NCI-H2227 treated with DMSO at 0.1 percent for 48 hours (cell line): ENCODE measurements at places on chromosomes 2 and 18.

DNA sequence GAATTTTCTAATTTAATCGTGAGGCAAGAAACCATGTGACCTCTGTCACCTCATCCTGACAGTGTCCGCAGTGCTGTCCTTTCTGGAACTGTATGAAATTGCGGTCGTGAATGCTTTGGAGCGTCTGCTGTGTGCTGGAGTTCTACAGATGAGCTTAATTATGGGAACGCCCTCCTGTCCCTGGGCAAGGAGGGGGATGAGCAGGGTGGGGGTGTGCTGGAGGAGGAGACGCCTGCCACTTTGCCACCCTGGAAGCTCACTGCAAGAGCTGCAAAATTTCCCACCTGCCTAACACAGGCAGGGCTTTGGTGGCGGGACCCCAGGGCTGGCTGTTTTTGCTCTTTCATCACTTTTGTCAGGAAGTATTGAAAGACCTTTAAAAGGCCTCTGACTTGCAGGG lies 6.5 kb downstream of the LPIN1 start:
- peak; percentile 52 for DNase-seq

- no peak for DNase-seq
Measured at GRCh38 chr2:187920511-187920910, 366.3 kb upstream of the TFPI start.

DNA sequence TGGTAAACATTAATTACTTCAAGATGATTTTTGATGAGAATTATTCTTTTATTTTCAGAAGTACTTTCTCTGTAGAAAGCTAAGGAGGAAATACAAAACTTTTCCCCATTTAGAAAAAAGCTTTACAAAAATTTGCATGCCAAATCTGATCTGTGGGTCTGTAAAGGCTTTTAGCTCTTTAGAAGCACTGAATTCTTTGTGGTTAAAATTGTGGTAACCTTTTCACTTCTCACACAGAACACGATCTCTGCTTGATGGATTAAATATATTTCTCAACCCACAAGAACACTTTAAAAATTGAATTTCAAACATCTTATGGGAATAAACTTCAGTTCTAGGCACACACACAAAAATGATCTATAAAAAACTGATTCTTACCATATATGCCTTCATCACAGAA lies 63.7 kb downstream of the VIL1 start:
- DNase-seq: no peak

DNA sequence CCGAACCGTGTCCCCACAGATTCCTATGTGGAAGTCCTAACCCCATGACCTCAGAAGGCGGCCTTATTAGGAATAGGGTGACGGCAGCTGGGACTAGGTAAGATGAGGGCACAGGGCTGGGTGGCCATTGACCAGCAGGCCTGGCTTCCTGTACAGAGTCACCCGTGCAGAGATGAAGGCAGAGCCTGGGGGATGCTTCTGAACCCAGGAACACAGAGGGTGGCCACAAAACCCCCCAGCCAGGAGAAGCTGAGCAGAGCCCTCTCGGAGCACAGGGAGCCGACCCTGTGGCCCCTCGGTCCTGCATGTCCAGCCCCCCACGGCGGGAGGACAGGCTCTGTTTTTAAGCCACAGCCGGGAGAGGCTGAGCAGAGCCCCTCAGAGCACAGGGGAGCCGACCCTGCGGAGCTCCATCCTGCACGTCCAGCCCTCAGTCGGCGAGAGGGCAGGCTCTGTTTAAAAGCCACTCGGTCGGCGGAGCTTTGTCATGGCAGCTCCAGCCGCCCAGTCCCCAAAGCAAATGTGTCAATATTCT lies 2.7 kb downstream of the PDCD1 start:
- no peak for DNase-seq

DNA sequence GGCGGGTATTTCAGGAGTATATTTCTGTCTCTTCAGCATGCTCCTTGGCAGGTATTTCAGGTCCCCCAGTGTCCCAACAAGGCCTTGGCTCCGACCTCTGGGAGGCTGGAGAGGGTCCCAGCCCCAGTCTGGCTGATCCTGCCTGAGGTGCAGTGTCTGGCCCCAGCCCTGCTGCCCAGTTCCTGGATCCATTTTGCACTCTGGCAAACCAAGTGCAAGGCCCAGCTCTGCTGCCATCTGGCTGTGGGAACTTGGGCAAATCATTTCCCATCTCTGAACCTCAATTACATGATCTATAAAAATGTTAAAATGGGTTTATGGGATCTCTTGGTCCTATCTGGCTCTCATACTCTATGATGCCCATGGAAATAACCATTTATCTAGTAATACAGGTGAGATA lies 63.6 kb downstream of the ZBTB7C start:
- no peak for DNase-seq

GRCh38 chr2:126049461-126049860 lies 606.5 kb upstream of the GYPC start:
- DNase-seq: no peak

- DNase-seq: peak; percentile 79
Measured at GRCh38 chr2:12716282-12717190, at the start of gene TRIB2. Gene TRIB2, plus strand, starts transcription at chr2:12716936. Its CDS starts 1,372 bp downstream, at chr2:12718308.

DNA sequence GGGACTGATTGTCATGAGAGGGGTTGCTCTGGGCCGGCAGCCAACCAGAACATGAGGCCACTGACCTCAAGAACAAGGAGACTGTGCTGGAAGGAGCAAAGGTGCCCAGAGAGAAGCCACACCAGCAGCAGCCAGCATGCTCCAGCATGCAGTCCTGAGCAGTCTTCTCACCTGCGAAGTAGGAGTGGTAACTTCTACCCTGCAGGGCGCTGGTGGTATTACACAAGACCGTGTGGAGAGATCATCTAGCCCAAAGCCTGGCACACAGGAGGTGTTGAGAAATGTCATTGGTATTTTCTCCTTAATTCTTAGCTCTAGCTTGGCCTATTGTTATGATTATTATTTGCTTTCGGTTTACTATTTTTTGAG lies 132.7 kb downstream of the TSN start:
- DNase-seq: no peak

GRCh38 chr18:31598021-31598805 lies 6.5 kb downstream of the TTR start:
- DNase-seq: no peak

DNA sequence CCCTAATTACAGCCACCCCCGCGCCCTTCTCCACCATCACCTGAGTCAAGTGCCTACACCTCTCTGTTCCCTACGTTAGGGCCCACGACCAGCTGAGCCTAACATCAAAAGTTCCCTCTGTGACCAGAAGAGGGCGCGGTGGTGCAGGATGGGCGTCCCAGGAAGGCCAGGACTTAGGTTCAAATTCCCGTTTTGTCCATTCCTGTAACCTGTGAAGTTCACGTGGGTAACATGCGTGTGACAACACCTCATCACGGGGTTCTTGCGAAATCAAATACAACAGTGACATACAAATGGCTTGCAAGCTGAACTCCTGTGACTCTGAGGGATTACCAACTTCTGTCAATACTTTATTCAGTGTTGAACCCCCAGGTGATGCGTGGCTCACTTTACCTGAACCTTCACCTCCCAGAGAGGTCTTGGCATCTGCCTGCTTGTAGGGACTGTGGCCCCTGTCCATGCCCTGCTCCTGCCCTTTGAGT lies 207.9 kb downstream of the ARL4C start:
- no peak for DNase-seq

GRCh38 chr2:66899648-66900047 lies 464.7 kb downstream of the MEIS1 start:
- DNase-seq: no peak

GRCh38 chr2:20390524-20391123 lies 40.0 kb upstream of the PUM2 start:
- DNase-seq: no peak

GRCh38 chr18:7117390-7118355 lies at the start of gene LAMA1:
Gene LAMA1, minus strand, starts transcription at chr18:7117797. Its CDS starts 77 bp downstream, at chr18:7117720.
- DNase-seq: no peak

DNA sequence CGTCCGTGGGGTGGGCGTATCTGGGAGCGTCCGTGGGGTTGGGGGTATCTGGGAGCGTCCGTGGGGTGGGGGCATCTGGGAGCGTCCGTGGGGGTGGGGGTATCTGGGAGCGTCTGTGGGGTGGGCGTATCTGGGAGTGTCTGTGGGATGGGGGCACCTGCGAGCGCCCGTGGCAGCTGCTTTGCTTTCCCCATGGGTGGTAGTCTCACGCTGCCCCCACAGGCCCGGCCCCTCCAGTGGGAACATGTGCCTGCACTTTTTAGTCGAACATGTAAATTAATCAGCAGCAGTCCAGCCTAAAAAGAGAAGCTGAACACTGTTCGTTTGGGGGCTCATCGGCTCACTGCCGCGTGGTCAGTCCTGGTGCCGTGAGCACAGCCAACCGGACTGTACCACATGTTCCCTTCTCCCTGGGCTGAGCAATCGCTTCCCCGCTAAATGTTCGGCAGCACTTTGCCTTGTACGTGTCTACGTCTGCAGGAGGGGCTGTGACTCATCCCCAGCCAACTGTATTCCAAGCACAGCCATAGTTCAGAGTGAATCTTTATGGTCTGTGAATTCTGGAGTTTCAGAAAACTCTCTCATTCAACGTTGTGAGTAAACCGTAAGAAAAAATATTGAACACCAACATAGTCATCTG lies 271.5 kb downstream of the AGAP1 start:
- no peak for DNase-seq

GRCh38 chr2:54691445-54692135 lies 31.9 kb upstream of the EML6 start:
- peak; percentile 21 for DNase-seq

DNA sequence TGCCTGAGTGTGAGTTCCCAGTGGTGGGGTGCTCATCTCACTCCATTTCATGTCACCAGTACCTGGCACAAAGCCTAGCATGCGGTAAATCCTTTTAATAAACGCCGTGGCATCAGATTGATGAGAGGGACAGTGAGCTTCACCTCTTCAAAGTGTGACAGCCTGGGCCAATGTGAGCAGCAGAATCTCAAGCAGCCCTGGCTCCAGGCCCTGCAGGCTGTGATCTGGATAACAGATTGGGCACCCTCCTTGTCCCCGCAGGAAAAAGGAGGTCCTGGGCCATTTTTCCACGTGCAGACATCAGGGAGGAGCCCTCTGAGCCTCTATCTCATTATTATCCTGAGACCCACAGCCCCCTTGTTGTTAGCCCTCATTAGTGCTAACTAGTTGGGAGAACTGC lies 34.8 kb downstream of the TET3 start:
- DNase-seq: no peak

DNA sequence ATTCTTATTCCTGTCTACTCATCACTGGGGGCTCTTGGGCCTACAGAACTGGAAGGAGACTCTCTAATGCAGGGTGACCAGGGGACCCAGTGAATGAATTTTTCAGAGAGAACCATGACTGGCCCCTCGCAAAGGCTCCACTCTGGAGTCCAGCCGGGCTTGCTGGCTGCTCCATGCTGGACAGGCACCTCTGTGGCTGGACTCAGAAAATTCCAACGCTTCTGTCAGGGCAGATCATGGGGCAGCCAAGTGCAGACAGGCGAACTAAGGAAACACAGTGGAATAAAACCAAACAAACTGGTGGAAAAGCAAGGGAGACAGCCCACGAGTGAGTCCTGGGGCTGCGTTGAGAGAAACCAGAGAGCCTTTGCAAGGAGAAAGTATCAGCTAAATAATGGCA lies 57.2 kb downstream of the ACAA2 start:
- no peak for DNase-seq

GRCh38 chr18:3713166-3713565 lies 263.2 kb downstream of the TGIF1 start:
- no peak for DNase-seq

- DNase-seq: no peak
Measured at GRCh38 chr18:54776282-54776977, 51.8 kb upstream of the RAB27B start.

GRCh38 chr2:45918463-45919159 lies 267.1 kb downstream of the PRKCE start:
- DNase-seq: no peak

- DNase-seq: no peak
Measured at GRCh38 chr2:162029287-162029901, 44.6 kb downstream of the DPP4 start.

GRCh38 chr2:68846091-68846490 lies 25.1 kb downstream of the BMP10 start:
- no peak for DNase-seq
